Kidney glomerular epithelial cell (primary cell): ENCODE measurements at places on chromosomes 1 and 21.

- DNase-seq = peak; percentile 79
Observed at GRCh38 chr1:205631010-205631767, 622 bp downstream of the ELK4 start.

DNA sequence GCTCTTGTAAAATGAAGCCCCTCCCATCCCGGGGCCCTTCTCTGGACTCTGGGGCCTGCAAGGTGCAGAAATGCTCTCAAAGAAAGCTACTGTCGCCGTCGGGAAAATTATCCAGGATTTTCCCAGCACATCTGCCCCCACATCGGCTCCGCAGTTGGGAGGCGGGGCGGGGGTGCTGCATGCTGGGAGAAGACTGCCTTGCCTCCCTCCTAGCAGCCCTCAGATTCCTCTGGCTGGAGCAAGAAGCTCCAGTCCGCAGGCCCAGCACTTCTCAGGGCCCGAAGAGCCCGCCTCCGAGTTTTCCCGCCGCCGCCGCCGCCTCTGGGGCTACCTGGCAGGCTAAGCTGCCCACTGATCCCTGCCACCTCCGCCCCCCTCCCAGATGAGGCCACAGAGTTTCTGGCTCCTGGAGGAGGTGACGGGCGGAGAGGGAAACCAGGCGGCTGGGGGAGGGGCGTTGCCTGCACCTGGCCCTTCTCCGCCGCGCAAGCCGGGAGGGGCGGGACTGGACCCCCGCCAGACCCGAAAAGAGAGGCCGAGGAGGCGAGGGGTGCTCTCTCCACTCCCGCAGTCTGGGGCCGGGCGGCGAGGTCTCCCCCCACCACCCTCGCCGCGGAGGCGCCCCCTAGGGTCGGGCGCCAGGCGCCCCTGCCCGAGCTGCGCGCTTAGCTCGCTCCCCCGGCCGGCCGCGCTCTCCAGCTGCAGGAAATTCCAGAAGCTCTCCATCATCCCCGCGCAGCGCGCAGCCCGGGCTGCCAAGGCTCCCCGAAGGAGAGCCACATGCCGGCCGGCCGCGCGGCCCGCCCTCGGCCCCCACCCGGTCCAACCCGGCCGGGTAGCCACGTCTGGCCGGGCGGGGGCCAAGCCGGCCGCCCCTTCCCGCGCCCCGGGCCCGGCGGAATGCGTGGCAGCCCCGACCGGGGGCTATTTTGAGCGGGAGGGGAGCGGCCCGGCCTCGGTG is 28.8 kb downstream of the AHDC1 start:
- no peak for DNase-seq

GRCh38 chr1:226481133-226481532 is 67.4 kb upstream of the STUM start:
- DNase-seq = no peak

DNA sequence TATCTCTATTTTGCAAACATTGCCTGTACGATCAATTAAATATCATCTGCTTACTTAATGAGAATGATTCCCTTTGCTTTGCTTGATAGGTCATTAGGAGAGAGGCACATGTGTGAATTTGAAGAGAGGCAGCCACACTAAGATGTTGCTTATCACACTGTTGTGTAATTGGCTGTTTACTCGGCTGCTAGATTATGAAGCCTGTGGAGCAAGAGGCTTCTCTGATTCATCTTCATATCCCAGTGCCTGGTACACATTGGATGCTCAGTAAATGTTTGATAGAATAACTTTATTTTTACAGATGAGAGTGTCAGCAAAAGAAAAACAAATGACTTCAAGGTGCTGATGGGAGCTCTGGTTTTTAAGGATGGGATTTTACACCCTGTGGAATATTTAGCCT is 156.2 kb upstream of the C8B start:
- DNase-seq = peak; percentile 69

DNA sequence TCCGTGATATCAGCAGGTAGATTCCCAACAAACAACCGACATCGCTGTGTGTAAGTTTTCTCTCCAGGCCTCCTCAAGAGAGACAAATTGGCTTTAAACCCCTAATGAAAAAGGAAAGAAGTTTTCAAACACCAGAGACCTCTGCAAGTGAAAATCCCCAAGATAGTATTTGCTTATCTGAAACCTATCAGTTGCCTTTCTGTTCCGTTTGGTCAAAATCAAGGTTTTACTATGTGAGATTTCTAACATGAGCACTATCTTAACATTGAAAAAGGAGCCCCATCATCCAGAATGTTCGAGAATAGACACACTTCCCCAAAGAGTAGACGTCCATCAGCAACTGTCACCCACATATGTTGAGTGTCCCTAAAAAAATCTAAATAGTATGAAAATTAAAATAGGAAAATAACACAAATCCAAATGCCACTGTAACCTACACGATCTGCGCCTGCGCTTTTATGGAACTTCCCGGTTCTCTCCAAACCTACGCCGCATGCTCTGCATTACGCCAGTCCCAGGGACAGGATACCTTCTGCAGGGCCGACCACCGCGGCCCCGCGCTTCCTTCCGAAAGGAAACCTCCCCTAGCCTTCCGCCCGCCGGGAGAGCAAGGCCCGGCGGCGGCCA is 1.4 kb downstream of the SFPQ start:
- DNase-seq = no peak

GRCh38 chr1:1421147-1421906 is at the start of gene ANKRD65:
TSS of gene ANKRD65 (minus strand) at chr1:1421276. CDS start at chr1:1421005, 271 bp downstream.
- no peak for DNase-seq

GRCh38 chr1:100629391-100629790 is 90.2 kb upstream of the VCAM1 start:
- DNase-seq = peak; percentile 28

- DNase-seq = no peak
Observed at GRCh38 chr1:3033040-3033789, 11.9 kb downstream of the ACTRT2 start.

DNA sequence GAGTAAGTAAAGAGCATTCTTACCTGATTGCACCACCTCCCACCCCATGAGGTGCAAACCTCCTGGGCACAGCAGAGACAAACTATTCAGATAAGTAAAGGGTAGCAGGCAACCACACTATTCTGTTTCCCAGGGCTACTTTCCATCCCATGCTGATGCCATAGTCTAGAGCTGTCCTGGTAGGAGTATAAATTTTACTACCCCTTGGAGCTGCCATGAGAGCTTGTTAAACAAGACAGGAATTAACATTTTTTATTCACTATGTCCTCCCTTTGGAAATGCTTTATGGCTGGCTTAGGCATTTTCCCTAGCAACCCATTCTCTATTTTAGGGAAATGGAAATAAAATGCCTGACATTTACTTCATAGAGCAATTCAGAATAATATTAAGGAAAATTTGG is 324.6 kb upstream of the USP25 start:
- DNase-seq = no peak

- peak; percentile 89 for DNase-seq
Observed at GRCh38 chr1:178031856-178032320, 62.0 kb upstream of the RASAL2 start.

DNA sequence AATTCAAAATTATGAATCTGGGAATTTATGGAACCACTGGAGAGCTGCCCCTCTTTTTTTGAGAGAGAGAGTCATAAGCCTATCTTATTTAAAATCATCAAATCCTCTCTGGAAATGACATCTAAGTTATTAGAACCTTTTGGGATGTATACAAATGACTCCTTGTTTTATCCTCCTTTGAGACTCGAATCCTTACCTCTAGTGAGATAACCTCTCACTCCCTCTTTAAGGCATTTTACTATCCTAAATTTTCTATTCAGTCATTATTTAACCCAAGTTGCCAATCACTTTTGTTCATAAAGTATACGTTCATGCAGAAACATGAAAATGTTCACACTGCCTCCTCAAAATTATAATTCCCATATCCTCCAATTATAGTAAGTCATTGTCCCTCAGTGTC is 313.6 kb upstream of the C1orf87 start:
- no peak for DNase-seq

DNA sequence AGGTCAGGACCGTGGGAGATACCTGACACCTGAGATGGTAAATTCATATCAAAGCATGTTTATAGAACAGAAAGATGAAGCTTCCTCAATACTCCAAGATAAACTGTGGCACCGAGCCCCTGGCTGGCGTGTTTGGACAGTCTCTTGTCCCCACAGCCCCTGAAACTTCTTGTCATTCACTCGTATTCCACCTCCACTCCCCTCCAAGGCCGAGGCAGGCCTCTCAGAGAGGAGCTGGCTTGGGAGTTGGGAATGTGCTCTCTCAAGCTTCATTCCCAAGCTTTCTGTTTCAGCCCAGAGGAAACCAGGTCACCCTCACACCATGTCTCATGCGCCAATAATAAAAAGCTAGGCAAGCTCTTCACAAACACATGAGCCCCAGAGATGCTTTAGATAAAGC is 86.1 kb downstream of the NPHP4 start:
- DNase-seq = no peak

DNA sequence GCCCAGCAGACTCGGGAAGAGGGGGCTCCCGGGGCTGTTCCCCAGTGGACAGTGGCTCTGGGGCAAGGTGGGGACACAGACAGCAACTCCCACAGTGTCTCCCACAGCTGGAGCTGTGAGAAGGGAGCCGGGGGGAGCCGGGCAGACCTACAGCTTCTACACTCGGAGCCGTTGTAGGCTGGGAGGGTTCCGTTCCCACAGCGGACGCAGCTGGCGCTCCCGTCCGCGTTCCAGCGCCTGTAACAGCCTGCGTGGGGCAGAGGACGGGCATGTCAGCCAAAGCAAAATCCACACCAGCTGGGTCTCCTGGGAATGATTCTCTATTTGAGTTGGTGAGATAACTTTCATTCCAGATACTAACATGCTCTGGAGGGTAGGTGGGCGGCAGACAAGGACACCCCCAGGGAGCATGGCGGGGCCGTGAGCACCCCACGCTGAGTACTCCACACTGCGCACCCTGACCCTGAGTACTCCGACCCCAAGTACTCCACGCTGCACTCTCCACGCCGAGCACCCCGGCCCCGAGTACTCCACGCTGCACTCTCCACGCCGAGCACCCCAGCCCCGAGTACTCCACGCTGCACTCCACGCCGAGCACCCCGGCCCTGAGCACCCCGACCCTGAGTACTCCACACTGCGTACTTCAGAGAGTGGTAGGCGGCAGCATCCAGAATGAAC is 13.4 kb upstream of the RNF223 start:
- no peak for DNase-seq

GRCh38 chr1:88145752-88146151 is 538.3 kb upstream of the PKN2 start:
- DNase-seq = peak; percentile 38

DNA sequence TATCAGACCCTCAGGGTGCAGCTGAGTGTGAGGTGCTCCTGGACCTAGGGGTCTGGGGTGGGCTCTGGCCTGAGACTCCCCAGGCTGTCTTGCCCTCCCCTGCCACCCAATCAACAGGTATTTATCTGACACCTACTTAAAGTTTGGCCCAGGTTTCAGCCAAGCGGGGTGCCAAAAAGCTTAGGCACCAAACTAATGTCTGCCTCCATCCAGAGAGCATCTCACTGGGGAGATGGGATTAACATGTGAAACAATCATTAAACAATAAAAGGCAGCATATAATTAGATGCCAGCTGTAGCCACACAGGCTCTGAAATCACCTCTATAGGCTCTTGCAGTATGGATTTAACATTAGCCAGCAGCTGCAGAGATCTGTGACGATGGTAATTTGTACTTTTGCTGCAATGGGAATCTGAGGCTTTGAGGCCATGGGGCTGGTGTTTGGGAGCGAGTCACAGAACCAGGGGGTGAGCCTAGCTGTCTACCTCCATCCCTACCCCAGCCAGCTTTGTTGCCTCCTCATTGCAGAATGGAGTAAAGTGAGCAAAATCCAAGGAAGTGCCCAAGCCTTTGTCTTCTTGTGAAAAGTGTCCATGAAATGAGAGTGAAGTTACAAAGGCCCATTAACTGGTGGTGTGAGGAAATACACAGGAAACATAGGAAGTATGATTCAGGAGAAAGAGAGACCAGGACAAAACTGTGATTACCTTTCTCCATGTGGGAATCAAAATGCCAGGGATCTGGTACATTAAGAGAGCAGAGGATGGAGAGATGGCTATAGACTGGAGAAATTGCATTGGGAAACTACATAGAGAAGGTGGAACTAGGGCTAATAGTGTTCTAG is 36.1 kb downstream of the EIF2D start:
- no peak for DNase-seq

GRCh38 chr1:82978461-82979324 is 1020.2 kb downstream of the TTLL7 start:
- DNase-seq = peak; percentile 65

- no peak for DNase-seq
Observed at GRCh38 chr1:185824106-185824505, 89.9 kb downstream of the HMCN1 start.

- DNase-seq = no peak
Observed at GRCh38 chr1:109404838-109405237, 7.1 kb upstream of the SORT1 start.

DNA sequence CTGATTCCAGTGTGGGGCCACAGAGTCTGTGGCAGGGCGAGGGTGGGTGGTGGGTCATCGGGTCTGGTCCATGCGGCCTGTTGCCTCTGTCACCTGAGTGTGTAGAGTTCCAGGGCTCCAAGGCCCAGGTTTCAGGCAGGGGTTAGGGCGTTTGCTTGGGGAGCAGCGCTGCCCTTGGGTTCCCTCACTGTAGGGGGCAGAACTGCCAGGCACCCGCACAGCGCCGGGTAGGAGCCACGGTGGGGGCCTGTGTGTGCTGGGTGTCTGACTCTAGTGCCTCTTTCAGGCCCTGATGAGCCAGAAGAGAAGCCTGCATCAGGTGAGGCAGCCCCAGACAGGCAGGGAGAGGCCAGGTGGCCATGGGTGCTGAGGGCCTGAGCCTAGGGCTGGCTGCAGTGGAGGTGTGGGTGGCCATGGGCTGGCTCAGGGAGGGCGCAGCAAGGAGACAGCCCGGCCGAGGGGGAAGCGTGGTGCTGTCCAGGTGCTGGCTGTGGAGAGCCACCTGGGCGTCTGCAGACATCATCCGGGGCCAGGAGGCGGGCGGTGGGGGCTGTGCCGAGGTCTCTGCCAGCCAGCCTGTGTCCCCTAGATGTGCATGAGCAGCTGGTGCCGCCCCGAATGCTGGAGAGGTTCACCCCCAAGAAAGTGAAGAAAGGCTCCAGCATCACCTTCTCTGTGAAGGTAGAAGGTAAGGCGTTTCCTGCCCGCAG is 72.3 kb downstream of the TRIM11 start:
- DNase-seq = no peak

DNA sequence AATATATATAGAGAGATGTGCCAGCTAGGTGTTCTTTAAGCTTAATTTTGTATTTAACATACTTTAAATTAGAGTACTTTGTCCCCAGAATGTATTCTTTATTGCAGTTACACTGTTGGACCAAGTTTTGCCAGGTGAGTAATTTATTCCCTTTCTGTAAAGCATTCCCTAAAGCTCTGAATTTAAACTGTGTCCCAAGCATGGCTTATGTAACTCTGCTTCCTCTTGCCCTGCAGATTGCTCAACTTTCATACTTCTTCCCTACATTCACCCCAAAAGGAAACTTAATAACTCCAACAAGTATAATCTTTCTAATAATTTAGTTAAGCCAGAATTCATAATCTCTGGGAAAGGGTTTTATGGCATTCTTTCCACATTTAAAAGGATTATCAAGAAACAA is 5.6 kb downstream of the LYPLAL1 start:
- no peak for DNase-seq
